ENCODE measurements at places on chromosomes 6 and 20.

DNA sequence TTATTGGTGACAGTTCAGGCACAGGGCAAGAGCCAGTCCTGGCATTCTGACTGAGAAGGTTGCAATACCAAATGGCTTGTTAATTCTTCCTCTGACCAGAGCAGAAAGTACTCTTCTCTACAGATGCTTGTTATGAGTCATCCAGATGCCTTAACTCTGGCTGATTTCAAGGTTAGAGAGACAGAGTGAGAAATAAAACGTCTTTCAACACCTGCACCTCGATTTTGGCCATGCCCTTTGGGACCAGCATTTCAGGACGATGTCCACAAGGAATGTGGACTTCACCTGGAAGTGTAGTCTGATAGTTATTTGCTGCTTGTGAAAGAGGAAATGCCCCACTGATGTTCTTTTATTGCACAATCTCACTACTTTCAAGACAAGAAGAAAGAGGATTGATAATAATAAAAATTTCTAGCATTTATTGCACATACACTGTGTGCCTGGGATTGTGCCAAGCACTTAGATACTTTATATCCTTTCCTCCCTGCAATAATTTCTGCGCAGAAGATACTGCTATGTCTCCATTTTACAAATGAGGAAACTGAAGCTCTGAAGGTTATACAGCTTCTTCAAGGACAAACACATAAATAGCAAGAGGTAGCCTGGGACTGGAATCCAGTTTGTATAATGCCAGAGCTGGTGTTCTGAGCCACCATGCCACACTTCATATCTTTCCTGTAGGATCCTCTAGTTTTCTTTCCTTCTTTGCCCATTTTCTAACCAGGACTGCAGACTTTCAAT is 33.5 kb upstream of the MCM3 start:
- DNase-seq, result no peak

DNA sequence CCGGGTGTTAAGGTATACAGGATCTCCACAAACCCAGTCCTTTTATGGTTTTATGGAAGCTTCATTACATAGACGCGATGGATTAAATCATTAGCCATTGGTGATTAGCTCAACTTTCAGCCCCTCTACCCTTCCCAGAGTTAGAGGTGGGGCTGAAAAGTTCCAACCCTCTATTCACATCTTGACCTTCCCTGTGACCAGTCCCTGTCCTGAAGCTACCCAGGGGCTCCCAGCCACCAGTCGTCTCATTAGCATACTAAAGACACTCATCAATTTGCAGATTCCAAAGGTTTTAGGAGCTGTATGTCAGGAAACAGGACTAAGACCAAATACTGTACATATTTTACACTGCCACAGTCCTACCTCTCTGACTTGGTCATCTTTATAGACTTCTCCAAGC is 21.0 kb downstream of the KHDC1L start:
- DNase-seq, result no peak

DNA sequence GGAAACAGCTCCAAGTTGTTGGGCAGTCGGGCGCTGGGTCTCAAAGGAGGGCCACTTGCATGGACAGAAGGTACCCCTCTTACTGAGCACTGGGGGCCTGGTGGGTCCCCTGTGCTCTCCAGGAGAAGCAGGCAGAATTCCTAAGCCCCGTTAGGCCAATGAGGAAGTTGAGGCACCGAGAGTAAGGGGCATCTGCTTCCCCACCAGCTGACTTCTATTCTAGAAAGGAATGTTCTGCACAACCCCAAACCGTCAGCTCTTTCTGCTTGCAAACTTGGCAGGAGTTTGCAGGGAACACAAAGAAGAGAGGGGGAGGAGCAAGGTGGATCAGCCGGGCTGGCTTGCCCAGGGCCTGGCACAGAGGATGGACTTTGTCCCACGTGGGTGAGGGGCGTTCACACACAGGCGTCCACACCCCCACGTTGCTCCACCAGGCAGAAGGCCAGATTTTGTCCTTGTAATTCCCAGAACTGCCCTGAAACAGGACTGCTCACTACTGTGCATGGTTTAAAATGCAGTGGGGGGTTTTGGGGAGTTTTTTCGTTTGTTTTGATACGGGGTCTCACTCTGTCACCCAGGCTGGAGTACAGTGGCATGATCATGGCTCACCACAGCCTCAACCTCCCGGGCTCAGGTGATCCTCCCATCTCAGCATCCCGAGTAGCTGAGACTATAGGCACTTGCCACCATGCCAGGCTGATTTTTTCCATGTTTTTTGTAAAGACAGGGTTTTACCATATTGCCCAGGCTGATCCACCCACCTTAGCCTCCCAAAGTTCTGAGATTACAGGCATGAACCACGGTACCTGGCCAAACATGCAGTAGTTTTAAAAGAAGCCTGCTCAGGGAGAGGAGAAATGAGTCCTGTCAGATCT is 93.3 kb downstream of the SNX5 start:
- no peak for DNase-seq

DNA sequence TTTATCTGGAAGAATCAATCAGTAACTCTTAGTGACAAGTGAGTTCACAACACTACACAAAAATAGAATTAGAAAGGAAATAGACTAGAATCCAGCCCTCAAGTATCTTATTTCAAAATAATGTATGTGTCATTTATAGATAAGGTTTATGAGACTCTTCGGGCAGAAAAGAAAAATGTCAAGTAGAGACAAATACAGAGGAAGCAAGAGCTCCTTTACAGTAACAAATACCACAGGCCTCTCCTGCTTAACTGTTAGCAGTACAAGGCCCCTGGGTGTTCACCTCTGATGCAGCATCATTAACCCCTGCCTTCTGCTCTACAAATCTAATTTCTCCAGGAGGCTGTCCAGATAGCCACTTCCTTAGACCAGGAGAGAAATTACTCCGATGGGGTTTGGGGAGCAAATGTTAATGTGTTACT is 76.7 kb downstream of the UBE3D start:
- DNase-seq, result no peak

DNA sequence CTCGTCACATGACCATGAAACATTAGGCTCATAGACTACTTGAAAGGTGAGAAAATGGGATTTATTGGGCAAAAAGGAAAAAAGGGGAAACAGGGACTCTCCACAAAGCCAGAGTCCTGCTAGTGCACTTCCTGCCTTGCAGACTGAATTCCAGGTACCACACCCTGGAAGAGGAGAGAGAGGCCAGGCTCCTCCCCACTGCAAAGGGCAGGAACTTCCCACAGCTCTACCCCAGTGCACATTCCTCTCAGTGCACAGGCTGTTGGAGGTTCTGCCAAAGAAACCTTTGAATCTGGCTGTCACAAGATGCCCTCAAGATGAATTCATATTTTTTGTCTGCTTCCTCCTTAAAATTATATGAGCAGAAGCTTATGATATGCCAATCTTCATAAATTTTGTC is 920.4 kb upstream of the GJE1 start:
- no peak for DNase-seq
